ENCODE measurements at places on chromosomes 7 and 10.

DNA sequence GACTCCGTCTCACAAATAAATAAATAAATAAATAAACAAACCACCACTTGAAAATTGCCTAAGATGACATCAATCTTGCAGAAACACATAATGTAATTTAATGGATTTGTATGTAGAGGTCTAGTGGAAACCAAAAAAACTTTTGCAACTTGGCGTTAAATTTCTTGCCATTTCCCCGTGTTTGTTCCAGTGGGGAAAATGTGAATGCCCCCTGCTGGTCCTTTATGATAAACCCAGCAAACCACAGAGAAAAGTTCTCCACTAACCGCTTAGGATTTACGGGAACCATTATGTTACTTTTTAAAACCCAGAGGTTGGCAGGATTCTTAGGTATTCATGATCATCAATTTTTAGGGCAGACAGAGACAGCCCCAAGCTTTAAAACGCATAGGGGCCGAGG is 32.5 kb downstream of the LAMB4 start:
- no peak for DNase-seq

DNA sequence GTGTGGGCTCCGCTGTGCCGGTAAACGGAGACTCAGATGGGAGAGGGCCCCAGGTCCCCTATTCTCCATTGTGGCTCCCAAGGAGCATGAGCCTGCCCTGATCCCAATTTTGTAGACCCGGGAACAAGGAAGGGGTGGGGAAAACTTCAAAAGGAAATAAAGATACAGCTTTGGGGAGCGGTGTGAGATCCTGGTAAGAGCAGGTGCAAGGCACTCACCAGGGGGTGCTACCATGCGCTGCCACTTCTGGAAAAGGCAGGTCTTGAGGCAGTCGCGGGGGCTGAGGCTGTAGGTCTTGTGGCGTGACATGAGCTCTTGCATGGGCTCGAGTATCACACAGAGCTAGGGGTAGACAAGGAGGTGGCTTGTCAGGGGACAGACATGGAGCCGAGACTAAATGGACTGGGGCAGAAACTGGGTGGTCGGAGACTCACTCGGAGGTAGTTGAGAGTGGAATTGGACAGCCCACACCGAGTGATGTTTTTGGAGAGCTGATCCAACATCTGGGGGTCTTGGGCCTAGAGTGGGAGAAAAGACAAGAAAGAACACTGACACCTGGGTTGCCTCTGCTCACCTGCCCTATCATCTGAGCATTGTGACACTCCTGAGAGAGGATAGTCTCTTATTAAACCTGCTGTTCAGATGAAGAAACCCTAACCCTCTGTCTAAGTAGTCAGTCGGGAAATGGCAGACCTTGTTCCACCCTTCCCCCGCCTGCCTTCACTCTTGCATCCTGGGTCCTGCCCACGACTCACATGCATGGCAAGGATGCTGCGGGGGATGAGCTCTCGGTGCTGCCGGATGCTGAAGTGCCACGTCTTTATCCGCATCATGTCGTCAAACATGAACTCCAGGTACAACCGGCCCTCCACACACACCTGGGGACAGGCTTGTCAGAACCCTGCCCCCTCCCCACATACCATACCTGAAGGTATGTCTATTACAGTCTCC is 10.7 kb downstream of the LDB1 start:
- no peak for DNase-seq

DNA sequence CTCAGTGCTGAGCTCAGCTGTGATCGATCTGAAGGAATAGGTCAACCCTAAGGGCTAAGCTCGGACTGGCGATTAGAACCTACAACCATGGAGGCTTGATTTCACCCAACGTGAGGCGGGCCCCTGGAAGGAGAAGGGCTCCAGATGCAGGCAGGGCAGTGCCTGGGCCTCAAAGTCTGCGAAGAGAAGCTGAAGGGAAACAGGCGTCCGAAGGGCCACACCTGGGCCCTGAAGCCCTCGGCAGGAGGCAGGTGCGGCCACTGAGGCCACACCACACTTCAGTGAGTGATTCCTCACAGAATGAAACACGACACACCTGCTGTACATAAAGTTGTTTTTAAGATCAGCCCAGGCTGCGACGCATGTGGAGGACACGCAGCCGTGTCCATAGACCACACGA is 198.7 kb downstream of the PTPRN2 start:
- no peak for DNase-seq

GRCh38 chr7:128075242-128076095 is 44.2 kb upstream of the LRRC4 start:
- no peak for DNase-seq

GRCh38 chr7:148746135-148746534 is 47.4 kb downstream of the CUL1 start:
- DNase-seq = no peak

GRCh38 chr10:71736570-71736952 is 17.0 kb upstream of the C10orf105 start:
- DNase-seq = no peak

- no peak for DNase-seq
Observed at GRCh38 chr7:137040745-137041144, 172.3 kb downstream of the CHRM2 start.

DNA sequence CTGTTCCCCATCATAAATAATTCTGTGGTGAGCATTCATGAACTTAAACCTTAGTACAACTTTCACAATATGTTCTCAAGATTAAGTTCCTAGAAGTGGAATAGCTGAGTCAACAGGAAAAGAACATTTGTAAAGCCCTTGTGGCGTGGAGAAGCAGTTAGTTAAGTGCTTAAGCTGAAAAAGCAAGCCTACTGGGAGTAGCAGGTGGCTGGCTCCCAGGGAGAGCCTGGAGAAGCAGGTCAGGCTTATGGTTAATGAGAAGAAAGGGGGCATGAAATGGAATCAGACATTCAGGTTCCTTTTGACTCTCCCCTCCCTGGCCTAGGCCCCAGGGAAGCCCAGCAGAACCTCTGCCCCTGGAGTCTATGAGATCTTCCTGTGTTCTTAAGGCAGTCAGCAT is 35.3 kb downstream of the VSTM4 start:
- DNase-seq = no peak

DNA sequence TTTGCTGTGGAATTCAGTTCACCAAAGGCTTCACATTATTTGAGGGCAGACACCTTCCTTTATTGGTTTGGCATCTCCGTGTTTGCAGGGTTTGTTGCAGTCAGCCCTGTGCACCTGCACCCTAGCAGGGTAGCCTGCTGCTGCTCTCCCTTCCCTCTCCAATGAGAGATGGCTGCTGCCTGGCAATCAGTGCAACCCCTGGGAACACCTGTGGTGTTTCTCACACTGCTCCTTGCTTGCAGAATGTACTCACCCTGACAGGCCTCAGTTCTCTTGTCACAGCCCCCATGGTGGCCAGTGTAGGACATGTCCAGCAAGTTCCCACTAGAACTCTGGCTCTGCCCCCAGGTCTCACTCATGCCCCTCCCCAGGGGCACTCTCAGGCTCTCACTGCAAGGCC is 12.1 kb upstream of the PPIA start:
- no peak for DNase-seq

- DNase-seq = no peak
Observed at GRCh38 chr7:45122975-45123860, 11.7 kb upstream of the TBRG4 start.

DNA sequence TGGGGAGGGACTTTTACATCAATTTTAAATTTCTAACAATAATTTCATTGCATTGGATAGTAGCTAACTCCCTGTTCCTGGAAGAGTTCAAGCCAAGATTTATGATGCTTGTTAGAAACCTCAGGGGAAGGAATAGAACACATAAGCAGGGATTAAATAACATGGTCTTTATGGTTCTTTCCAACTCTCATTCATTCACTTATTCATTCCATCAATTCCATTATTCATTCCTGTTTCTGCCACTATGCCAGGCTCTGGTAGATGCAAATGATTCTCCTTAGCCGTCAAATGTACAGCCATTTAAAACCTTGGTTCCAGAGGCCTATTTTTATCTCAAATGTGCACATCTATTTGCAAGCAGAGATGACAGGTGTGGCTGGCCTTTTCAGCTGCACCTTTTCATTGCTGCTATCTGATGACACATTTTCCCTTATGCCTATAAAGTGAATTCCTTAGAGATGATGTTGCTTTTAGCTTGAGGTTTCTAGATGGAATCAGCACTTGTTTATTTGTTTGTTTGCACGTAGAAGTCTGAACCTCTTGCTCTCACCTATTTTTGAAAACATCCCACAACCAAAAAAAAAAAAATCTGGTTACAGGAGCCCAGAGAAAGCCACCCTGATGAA is 205.7 kb upstream of the IGFBP3 start:
- no peak for DNase-seq
